ENCODE measurements at places on chromosomes 4 and X.

DNA sequence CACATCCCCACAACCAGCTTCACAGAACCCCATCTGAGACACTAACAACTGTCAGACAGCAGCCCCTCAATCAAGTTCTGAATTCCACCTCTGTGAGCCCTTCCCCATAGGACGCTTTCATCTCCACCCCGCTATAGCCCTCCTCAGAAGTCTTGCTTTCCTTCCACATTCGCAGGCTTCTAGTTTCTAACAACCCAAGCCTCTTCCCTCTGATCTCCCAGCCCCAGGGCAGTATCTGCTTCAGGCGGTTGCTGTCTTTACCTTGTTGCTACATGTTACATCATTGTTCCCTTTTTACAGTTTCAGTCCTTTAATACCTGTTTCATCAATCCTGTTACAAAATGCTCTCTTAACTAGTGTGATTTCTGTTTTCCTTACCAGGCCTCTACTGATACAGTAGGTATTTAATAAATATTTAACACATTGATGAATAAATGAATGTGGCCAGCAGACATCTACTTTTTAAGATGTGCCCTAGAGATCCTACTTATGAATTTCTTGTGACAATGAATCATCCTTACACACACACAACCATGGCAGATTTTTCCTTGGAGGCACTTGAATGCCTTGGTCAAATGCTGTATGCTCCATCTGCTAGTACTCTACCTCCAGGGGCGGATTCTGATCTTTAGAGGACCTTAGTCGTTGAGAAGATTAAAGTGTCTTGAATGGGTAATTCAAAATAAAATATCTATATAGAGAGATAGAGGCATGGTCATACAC, 164.7 kb upstream of the SLIT2 start:
- H3K4me3 ChIP-seq: no peak overlapping the region
- DNase-seq: no peak
- no peaks in the 10 kb centered on the region for H3K4me1 ChIP-seq
- H3K36me3 ChIP-seq: no peaks in the 10 kb centered on the region

DNA sequence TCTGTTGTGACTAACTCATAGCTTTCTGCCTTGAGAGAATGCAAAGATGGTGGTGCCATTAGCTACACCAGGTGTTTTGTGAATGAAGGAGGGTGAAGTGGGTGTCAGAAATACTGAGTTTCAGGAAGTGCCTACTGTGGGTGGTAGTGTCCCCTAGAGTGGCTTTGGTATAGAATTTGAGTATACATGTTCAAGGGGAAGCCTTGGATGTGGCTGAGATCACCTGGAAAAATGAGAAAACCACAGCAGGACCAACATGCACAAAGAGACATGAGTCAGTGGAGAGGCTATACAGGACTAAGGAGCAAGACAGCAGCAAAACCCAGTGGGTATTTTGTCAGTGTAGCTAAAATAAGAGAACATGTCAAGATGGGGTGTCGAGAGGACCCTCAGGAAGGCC, 204.3 kb upstream of the TBL1X start:
- H3K36me3 ChIP-seq: no peaks in the 10 kb centered on the region
- no peak for DNase-seq
- no peaks in the 10 kb centered on the region for H3K4me1 ChIP-seq
- no peak overlapping the region for H3K27ac ChIP-seq
- H3K27me3 ChIP-seq: no peaks in the 10 kb centered on the region

- no peaks in the 10 kb centered on the region for H3K4me1 ChIP-seq
- H3K27ac ChIP-seq: no peak overlapping the region
- H3K27me3 ChIP-seq: no peaks in the 10 kb centered on the region
These were observed 18.3 kb downstream of the ADGRG4 start for GRCh38 chrX:136318895-136319597.

GRCh38 chr4:83418211-83418610, 37.4 kb downstream of the HELQ start:
- H3K27ac ChIP-seq: no peak overlapping the region
- no peaks in the 10 kb centered on the region for H3K4me1 ChIP-seq
- no peaks in the 10 kb centered on the region for H3K27me3 ChIP-seq

GRCh38 chrX:14884714-14885113, 11.5 kb downstream of the MOSPD2 start:
- no peaks in the 10 kb centered on the region for H3K27me3 ChIP-seq
- H3K4me3 ChIP-seq: no peak overlapping the region
- DNase-seq: no peak

- no peak overlapping the region for H3K27ac ChIP-seq
- DNase-seq: no peak
- no peaks in the 10 kb centered on the region for H3K36me3 ChIP-seq
- peaks cover under 1% of the 10 kb centered on the region for H3K4me1 ChIP-seq
- H3K27me3 ChIP-seq: no peaks in the 10 kb centered on the region
- no peak overlapping the region for H3K4me3 ChIP-seq
These were observed 39.7 kb downstream of the CLDN2 start for GRCh38 chrX:106959901-106960300.

DNA sequence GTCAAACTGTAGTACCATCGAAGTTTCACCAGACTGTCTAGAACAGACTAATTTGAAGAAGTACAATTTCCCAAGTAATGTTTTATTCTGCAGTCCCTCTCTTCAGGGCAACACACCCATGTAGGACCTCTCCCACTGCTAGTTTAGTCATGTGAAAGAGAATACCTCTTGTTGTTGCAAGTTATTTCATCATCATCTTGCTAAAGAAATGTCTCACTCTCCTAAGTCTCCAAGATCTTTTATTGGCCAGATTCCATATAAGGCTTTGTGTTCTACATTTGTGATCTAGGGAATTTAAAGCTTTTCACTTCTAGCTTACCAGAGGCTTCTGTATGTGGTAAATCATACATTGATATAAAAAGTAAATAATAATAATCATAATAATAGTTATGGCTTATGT, 745.3 kb upstream of the MAGEB2 start:
- H3K36me3 ChIP-seq: no peaks in the 10 kb centered on the region
- no peaks in the 10 kb centered on the region for H3K4me1 ChIP-seq
- no peak for DNase-seq
- H3K4me3 ChIP-seq: no peak overlapping the region

All from Panc1 (cell line).